ENCODE measurements at places on chromosomes 3 and 15. TPM values are rescaled to one million over a fixed set of nuclear protein-coding genes. Genes with fewer than 3 reads are reported as not detected.

GRCh38 chr3:6697285-6697684 is 163.6 kb upstream of the GRM7 start:
- no peak for DNase-seq

DNA sequence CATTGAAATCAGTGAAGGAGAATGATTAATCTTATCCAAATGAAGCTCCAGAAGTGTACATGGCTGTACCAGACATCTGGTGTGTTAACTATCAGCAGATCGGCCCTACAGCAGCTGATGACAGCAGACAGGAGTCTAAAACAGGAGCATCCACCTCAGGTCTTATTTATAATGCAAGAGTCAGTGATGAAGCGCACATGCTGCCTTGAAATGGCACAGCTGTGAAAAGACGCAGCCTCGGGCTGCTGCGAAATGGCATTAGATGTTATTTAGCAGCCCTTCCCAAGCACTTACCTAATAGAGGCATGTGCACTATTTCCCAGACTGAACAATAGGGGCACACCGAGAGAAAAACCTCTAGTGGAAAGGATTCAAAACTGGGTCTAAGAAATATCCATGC is 472.3 kb upstream of the CBLB start:
- DNase-seq = no peak

DNA sequence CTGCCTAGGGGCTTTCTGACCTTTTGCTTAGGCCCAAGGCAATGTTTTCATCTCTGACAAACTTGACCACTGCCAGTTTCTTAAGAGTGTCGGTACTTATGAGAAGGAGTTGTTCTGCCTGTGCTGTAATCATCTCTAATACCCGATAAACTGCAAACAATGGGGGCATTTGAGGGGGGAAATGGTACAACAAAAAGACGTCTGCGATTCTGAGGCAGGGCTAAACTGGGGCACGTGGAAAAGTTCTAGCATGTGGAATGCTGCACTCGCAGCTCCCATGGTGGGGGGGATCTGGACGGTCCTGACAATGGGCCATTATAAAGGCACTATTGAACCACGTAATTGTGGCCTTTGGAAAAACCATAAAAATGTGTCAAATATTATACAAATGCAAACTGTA is 73.1 kb upstream of the SAMMSON start:
- no peak for DNase-seq

Gene MCCC1
- 38.8 TPM for total RNA-seq

GRCh38 chr3:192685801-192686200 is 41.5 kb downstream of the FGF12 start:
- peak; percentile 37 for DNase-seq

DNA sequence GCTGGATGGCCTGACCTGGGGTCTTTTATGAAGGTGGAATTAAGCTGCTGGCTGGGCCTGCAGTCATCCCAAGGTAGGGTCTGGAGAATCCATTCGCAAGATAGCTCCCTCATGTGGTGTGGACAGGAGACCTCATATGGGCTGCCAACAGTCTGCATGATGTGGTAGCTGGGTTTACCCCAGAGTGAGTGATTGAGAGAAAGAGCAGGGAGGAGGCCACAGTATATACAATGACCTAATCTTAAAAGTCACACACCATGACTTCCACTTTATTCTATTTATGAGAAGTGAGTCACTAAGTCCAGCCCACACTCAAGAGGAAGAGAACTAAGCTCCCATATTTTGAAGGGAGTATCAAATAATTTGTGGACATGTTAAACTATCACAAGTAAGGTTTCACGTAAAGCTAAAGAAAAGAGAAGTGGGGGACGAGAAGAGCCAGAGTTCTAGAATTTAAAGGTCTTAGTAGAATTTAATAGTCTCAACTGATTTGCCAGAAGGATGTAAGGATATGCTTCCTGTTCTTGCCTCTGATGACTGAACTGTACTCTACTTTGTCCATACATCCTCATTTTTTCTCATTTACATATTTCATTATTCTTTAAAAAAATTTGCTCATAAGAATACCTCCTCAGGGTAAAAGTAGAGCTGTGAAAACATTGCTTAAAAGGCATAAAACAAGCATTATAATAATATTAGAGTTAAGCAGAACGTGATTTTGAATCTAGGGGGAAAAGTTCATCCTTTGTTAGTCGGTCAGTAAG is 184.4 kb downstream of the PEX5L start:
- DNase-seq = peak; percentile 20

- DNase-seq = no peak
Measured at GRCh38 chr3:28008235-28008634, 233.2 kb upstream of the CMC1 start.
